Upper lobe of left lung (tissue), 6 donors: ENCODE measurements at places on chromosomes 12 and 14. TPM values are rescaled to one million over a fixed set of nuclear protein-coding genes. Genes with fewer than 3 reads are reported as not detected.

GRCh38 chr14:88454886-88455285 lies 69.4 kb downstream of the SPATA7 start:
- H3K4me3 ChIP-seq: no peak overlapping the region
- DNase-seq: no peak
- no peak overlapping the region for H3K27ac ChIP-seq
- H3K27me3 ChIP-seq: no peaks in the 10 kb centered on the region
- no peaks in the 10 kb centered on the region for H3K4me1 ChIP-seq

- H3K4me3 ChIP-seq: no peak overlapping the region
- DNase-seq: no peak
- no peaks in the 10 kb centered on the region for H3K27me3 ChIP-seq
- no peaks in the 10 kb centered on the region for H3K36me3 ChIP-seq
- H3K27ac ChIP-seq: no peak overlapping the region
These were observed 1074.1 kb downstream of the BCL11B start for GRCh38 chr14:98197933-98198332.

NFKBIA gene
- 292 TPM for total RNA-seq

- no peak for DNase-seq
- H3K4me3 ChIP-seq: no peak overlapping the region
- H3K27ac ChIP-seq: no peak overlapping the region
These were observed 47.5 kb upstream of the DLK1 start for GRCh38 chr14:100679153-100679552.

DNA sequence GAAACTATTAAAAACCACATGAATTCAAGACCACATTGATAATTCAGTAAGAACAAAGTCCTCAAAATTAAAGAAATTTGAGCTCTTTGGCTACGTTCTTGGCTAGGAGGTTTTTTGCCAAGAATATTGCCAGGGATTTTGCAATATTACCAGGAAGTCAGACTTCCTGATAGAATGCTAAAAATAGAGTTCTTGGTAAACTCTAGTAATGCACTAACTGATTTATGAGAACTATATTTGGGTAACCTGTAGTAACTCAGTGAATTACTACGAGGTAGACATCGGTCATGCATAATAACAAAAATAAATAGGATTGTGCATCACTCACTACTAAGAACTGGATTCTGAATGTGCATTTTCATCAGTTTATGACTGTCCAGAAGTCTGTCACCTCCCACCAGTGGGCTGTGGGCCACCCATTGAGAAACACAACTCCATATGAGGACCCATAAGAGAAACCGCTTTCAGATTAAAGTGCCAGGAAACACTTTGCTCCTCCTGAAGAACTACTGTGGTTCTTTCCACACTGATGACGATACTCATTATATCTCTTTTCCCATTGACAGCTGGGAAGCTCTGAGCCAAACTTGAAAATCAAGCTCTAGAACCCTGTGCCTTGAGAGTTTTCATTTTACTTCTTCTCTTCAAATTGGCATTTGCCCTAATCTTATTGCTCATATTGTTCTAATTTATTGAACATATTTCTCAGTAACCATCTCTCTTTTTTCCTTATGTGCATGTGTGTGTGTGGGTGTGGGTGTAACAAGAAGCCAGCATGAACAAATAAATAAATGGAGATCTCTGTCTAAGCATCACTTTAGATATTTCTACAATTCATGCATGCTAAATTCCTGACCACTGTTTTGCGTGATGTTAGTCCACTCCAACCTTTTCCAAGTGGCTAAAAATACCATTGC lies 116.6 kb downstream of the BCL11B start:
- DNase-seq: no peak
- H3K36me3 ChIP-seq: no peaks in the 10 kb centered on the region
- no peaks in the 10 kb centered on the region for H3K27me3 ChIP-seq
- peaks cover 9% of the 10 kb centered on the region for H3K4me1 ChIP-seq
- H3K4me3 ChIP-seq: no peak overlapping the region

BCAT1 gene
- 80.1 TPM for total RNA-seq

DNA sequence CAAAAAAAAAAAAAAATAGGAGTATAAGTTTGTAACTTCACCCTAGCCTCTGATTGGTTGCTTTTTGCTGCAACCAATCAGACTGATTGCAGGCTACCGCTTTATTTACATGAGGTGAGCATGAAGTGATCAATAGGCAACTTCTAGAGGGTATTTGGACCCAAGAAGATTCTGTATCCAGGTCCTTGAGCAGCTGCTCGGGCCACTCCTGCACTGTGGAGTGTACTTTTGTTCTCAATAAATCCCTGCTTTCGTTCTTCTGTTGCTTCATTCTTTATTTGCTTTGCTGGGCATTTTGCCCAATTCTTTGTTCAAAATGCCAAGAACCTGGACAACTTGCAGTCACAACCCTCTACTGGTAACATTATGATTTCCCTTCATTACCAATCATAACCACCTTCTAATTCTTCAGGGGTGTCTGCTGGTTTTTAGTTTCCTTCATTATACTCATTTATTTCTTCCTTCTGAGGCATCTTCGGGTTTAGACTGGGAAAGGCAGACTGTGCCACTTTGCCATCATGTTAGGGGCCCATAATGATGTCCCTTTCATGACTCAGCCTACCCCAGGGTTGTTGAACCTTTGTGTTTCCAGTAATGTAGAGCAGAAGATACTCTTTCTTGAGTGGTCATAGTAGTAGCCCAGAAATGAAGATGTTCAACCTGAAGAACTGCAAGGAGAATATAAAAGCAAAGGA lies 43.4 kb upstream of the LIMA1 start:
- peaks cover 15% of the 10 kb centered on the region for H3K4me1 ChIP-seq
- DNase-seq: no peak
- no peaks in the 10 kb centered on the region for H3K36me3 ChIP-seq

DNA sequence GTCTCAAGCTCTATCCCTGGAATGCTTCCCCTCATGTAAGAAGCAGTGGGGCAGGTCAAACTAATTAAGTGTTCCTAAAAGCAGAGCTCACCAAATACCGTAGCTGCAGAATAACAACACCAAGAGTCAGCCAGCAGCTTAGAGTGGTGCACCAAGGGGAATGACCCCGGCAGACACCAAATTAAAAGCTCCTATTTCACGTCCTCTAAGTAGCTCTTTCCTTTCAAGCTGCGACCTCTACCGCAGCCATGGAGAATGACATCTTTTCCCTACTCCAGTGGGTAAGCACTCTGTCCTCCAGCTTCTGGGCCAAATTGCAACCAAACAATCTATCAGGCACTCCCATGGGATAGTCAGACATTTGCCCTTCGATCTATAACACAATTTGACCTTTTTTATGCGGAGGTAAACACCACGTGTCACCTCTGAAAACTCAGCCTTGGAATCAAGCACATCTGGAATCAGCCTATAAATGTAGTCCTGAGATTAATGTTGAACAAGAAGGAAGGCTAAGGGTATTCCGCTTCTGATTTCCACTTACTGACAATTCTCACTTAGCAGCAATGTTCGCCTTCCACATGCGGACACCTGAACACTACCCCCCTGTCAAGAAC lies 67.6 kb upstream of the CDKN3 start:
- peaks cover 11% of the 10 kb centered on the region for H3K4me1 ChIP-seq
- no peak overlapping the region for H3K27ac ChIP-seq
- H3K4me3 ChIP-seq: no peak overlapping the region
- DNase-seq: peak; percentile 30
- H3K27me3 ChIP-seq: no peaks in the 10 kb centered on the region

- no peak overlapping the region for H3K4me3 ChIP-seq
- no peaks in the 10 kb centered on the region for H3K36me3 ChIP-seq
- H3K4me1 ChIP-seq: no peaks in the 10 kb centered on the region
- no peaks in the 10 kb centered on the region for H3K27me3 ChIP-seq
These were observed 49.4 kb downstream of the BICD1 start for GRCh38 chr12:32155961-32156529.

GRCh38 chr12:41073633-41074472 lies 114.3 kb upstream of the PDZRN4 start:
- no peak for DNase-seq
- no peaks in the 10 kb centered on the region for H3K4me1 ChIP-seq

- no peaks in the 10 kb centered on the region for H3K4me1 ChIP-seq
- no peak overlapping the region for H3K4me3 ChIP-seq
- H3K27ac ChIP-seq: no peak overlapping the region
- no peaks in the 10 kb centered on the region for H3K27me3 ChIP-seq
These were observed 160.1 kb downstream of the STXBP6 start for GRCh38 chr14:24889843-24890242.
